ENCODE measurements at places on chromosomes 11 and 22.

DNA sequence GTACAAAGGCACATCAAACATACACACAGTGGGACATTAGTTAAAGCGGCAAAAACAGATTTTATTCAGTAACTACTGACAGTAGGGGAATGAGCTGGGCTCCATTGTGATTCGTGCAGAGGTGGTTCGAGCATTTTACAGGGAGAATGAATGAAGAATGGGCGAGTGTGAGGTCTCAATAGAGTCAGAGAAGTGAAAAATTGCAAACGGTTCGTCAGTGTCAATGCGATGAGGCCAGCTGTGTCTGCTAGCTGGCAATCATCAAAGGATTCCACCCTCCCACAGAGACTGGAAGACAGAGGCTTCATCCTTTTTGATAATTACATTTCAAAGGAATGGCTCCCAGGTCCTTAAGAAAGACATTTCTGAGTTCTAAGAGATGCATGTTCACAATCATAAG is 17.4 kb downstream of the OR4D9 start:
- no peak for DNase-seq

DNA sequence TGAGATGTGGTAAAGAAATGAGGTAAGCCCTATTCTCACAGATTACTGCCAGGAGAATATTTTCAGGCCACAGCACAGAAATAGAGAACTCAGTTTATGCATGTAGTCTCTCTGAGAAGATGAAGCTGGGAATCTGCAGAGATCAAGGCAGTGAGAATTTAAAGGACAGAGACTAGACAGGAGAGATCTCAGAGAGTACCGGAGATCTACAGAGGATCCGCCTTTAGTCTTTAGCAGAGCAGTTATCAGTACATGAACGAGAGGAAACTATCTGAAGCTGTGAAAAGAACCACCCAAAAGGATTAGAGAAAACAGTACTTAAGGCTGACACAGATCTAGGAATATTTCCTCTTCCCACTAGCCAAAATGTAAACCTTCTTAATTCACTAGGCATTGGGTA is 101.5 kb downstream of the DLG2 start:
- DNase-seq, result no peak

DNA sequence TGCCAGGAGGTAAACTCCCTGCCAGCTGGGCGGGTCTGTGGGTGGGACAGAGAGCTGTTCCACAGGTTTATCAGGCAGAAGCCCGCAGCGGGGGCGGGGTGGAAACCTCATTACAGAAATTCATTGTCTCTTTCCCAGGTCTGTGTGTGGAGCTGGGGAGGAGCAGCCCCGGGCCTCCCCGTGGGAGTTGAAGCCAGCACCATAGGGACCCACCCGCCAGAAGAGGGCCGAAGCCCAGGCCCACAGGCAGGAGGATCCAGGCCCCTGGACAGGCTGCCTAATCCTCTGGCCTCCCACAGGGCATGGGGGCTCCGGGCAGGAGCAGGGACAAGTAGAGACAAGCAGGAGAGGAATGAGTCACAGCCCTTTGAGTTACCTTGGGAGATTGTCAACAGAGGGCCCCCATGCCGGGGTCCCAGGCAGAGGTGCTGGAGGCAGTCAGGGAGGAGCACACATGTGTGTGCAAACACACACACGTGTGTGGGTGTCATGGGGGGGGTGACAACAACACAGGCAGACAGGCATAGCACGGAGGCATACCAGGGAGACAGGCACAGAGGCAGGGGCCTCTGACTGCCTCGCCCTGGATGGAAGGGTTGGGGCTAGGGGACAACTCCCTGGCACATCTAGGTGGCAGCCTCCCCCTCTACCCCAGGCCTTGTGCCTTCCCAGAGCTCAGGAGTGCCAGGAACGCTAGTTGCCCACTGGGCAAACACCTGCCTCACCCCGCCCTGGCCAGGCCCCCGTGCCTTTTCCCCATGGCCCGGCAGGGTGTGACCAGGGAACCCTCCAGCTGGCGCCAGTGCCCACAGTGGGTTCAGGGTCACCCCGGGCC is 1.4 kb downstream of the CDC42BPG start:
- DNase-seq, result no peak

GRCh38 chr11:123381817-123382554 is 48.1 kb upstream of the GRAMD1B start:
- DNase-seq, result no peak

DNA sequence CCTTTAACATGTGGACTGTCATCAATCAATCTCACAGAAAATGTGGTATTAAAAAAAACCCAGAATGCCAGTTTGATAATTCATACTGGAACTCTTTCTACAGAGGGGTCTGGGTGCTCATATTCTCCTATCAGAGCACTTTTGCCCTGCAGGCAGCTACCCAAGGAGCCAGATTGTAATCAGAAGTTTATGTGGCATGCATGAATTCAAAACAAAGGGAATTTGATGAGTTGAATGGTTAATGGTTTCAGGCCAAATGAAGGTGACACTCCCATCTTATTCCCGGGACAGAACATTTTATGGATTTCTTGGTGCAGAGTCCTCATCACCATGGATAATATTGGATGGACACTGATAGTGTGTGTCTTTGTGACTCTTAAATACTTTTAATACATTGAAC is 38.4 kb upstream of the CLPB start:
- DNase-seq, result no peak

- no peak for DNase-seq
These were observed 114.4 kb downstream of the CTTN start for GRCh38 chr11:70512716-70513115.

DNA sequence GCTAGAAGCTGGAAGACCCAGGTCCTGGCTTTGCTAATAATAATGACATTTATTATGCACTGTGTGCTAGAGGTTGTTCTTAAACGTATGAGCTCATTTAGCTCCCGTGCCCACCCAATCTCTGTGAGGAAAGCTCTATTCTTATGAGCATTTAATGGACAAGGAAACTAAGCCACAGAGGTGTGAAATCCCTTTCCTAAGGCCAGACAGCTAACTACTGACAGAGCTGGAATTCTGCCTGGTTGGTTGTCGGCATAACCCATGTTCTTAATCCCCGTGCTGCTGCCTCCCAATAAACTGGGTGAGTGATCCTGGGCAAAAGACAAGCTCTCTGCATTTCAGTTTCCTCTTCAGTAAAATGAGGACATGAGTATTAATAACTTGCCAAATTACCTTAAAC is 49.4 kb downstream of the SNX19 start:
- DNase-seq, result no peak

GRCh38 chr22:32701034-32701433 is 100.5 kb upstream of the TIMP3 start:
- no peak for DNase-seq

GRCh38 chr22:22161924-22162851 is 82.4 kb upstream of the VPREB1 start:
- DNase-seq, result no peak

- DNase-seq, result no peak
These were observed 11.6 kb downstream of the SLC37A2 start for GRCh38 chr11:125074511-125075241.

DNA sequence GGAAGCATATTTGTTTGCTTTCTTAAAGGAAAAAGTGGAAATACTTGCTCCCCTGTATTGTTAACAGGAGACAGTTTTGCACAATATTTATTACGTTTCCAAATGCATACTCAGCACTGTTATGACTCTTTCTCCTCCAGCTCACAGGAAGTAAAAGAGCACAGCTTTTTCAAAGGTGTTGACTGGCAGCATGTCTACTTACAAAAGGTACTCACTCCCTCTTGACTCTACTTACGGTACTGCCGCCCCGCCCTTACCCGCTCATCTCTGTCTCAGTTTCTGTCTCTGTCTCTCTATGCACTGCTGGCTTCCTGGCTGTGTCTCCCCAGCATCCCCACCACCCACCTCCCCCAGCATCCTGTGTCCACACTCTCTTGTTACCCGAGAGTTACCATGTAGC is 32.2 kb upstream of the MYO18B start:
- no peak for DNase-seq

GRCh38 chr11:126318574-126319373 is 14.9 kb downstream of the DCPS start:
- peak; percentile 85 for DNase-seq

GRCh38 chr22:42814215-42814614 is 42.9 kb downstream of the ARFGAP3 start:
- DNase-seq, result no peak

- no peak for DNase-seq
These were observed 58.2 kb downstream of the RBX1 start for GRCh38 chr22:41009222-41009948.

- no peak for DNase-seq
These were observed 107.2 kb upstream of the E2F8 start for GRCh38 chr11:19347911-19348310.

DNA sequence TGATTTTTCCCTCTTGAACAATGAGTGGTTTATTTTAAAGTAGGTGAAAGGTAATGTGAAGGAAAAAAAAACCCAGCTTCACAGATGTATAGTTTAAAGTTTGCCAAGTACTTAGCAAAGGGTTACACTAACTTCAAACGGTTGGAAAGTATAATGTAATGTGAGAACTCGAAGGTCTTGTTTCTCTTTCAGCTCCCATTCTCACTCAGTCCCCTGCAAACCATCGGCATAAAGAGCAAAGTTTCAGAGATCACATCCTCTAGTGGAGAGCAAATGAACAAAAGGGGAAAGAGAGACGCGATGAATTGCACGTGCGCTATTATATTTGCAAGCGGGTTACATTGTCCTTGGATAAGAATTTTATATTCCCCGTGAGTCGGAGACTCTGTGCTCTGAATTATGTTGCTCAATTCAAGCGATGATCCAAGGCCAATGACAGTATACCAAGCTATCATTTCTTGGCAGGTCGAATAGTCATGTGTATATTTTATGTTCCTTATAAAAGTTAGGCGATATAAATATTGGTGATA is 37.6 kb upstream of the BIRC3 start:
- peak; percentile 7 for DNase-seq

- DNase-seq, result no peak
These were observed 70.7 kb upstream of the IGLL5 start for GRCh38 chr22:22816766-22817410.

DNA sequence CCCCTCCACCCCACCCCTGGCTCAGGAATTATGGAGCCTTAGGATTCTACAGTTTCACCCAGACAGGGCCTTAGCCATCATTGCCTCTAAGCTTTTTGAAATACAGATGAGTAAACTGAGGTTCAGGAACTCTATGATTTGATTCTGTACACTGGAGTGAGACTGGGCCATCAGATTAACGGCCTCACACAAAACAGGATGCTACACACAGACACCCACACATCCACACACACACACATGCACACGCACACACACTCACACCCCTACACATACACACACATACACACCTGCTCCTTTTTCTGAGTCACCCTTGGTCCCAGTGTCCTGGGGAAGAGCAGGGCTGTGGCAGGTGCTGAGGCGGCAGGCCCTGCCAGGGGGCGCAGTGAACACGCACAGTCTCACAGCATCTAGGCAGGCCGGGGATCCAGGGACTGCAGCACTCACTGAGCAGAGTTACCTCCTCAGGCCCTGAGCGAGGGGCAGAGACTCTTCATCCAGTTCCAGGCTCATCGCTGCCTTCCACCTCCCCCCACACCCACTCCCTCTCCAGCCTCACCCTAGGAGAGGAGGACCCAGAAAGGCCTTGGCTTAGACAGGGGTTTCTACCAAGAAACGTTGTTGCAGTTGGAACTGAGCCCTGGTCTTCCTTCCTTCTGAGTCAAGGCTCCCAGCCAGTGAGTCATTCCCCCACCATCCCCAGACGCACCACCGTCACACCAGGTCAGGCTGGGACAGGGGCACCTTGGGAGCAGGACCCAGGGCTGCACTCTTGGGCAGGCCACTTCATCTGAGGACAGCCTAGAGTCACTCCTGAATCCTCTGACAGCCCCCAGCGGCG is 89.8 kb upstream of the PARVA start:
- peak; percentile 98 for DNase-seq

DNA sequence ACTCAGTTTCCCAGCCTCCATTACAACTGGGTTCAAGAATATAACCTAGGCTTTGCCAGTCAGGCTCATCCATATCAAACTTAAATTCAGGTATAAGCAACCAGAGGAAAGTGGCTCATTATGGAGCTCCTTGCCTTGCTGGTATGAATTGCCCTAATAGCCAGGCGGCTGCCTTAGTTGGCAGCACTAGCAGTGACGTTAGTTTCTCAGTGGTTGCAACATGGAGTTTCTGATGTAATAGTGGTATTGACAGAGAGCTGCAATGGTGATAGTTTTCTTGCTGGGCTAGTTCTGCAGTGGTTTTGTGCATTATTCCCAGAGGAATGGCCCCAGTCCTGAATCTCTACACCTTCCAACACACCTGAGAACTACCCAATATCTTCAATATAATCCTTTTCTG is 3.8 kb upstream of the TMEM123 start:
- DNase-seq, result no peak

GRCh38 chr11:45252134-45252856 is 33.8 kb downstream of the SYT13 start:
- DNase-seq, result peak; percentile 38

DNA sequence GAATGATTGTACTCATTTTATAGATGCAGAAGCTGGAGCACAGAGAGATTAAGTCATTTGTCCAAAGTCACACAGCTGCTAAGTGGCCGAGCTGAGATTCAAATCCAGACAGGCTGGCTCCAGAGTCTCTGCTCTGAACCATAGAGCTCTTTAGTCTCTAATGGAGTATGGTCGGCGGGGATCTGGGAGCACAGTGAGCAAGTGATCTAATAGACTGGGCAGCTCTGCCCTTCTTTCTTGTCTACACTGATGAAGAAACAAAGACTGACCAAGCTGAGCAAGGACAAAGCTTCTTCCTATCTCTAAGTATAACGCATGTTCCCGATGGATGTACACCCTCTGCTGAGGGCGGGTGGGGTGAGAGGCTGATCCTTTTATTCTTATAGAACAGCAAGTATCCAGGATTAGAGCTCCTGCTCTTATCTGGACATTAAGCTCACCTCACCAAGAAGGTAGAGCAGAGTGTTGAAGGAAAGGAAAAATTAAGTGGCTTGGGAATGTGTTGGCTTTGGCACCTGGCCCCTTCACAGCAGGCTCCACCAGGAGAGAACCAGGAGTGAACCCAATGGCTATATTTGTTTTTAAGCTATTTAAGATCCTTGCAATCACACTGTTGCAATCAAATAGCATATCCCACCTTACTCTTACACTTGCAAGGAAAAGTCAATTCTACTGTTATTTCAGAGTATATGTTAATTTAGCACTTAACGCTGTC is 68.7 kb downstream of the ETS1 start:
- DNase-seq, result no peak

DNA sequence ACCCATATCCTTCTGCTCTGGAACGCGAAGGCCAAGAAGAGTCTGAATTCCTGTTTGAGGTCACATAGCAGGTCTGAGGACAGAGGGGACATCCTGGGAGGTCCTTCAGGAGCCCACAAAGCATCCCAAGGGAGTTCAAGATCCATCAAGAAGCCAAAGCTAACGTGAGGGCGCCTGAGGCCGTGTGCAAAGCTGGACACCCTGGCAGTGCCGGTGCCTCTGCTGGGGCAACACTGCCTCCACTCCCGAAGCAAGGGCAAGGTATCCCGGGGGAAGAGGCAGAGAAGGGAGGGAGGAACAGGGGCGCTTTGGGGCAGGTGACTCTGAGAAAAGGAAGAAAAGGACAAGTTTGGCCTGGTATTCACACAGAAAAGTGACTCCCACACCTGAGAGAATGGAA is 50.3 kb upstream of the CDON start:
- no peak for DNase-seq

DNA sequence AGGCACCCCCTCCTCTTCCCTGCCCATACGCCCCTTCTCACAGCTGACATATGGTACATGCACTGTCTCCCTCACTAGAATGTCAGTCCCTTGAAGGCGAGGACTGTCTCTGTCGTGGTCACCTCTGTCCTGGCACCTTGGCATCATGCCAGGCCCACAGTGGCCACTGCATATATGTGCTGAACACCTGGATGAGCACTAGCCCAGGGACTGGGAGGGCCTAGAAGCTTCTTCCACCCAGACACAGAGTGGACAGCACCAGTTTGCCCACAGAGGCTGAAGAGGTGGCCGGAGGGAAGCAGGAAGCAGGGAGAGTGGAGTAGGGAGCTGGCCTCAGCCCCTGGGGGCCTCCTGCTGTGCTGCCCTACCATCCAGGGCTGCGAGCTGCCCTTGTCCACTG is 28.6 kb downstream of the VPS37C start:
- no peak for DNase-seq

All from brain microvascular endothelial cell (primary cell).